ENCODE measurements at places on chromosomes 7 and 10.

DNA sequence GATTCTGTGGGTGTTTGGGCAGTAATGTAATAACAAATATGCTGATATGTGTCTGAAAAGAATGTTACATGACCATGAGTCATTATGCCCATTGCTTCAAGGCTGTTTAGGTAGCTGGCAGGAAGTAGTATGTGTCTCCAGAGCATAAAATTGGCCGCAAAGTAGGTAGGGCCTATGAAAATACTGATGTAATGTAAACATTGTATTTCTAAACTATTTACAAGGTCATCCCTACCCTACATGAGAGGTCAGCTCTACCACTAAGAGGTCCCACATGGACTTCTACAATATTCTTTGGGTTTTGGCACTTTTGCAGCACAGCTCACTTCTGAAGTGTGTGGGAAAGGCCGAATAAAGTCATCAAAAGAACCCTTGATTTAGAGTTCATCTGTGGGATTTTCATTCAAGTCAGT lies 301.9 kb downstream of the AHR start:
- DNase-seq = no peak

DNA sequence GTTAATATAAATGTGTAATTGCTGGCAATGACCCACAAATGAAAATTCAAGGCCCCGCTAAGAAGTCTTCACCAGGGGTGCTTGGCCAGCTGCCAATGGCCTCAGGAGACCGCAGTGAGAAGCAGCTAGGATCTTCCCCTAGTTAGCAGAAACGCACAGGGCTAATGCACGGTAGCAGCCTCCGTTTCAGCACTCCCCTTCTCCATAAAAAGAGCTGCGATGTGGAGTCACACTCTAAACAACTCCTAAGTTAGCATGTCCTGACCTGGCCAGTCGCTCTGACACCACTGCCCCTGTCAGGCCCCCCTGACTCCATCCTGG lies 139.0 kb downstream of the SEPTIN14 start:
- no peak for DNase-seq

DNA sequence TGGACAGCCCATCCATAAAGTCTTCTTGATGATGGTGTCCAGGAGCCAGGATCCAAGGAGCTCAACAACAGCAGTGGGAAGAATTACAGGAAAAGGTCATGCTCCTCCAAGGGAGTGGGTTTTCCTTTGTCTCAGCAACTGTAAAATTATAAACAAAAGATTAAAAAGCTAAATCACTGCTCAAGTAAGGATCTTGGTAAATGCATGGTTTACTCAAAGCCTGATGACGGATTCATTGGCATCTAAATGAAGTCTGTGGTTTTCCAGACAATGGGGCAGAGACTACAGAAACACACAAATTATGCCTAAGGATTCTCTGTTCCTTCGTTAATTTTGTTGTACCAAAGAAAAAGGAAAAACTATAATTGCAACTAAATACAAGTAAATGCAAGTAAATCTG lies 36.4 kb upstream of the DLX6 start:
- no peak for DNase-seq

- DNase-seq = no peak
Observed at GRCh38 chr10:111137587-111137986, 60.8 kb downstream of the ADRA2A start.

- no peak for DNase-seq
Observed at GRCh38 chr7:151825721-151826120, 51.2 kb downstream of the PRKAG2 start.

- no peak for DNase-seq
Observed at GRCh38 chr7:29946428-29947186, 43.0 kb downstream of the SCRN1 start.

GRCh38 chr10:124486635-124487034 lies 25.0 kb downstream of the LHPP start:
- no peak for DNase-seq

DNA sequence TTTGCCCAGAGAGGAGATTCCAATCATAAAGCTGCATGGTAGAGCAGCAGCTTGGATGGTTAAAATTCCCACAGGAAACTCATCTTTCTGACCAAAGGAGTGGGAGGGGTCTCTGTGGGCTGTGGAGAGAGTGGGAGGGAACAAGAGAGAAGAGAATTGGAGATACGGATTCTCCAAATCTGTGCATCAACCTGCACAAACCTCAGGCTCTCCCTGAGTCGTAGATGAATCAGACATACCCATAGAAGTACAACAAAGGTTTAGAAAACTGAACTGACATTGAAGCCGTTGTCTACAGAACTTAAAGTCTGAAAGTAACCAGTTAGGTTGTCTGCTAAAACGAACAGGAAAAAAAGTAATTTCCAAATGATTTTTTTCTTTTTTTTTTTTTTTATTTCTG lies 41.9 kb downstream of the CYCS start:
- DNase-seq = no peak

GRCh38 chr10:21199501-21199900 lies 302.4 kb upstream of the NEBL start:
- DNase-seq = no peak

GRCh38 chr10:80462981-80463741 lies 9.1 kb downstream of the TSPAN14 start:
- no peak for DNase-seq

DNA sequence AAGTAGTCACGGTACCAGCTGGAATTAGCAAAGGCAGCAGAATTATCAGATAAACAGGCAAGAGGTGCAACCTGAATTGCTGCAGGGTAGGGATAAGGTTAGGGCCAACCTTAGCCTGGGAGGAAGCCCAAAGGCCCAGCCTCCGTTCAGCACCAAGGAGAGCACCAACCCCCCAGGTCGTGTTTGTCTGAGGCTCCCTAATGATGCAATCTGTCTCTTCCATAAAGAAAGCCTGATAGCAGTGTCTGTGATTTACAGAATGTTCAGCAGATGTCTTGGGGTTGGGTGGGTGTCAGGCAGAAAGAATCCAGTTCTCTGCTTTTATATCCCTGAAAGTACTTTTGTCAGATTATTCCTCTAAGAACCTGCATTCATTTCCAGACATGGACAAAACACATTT lies 328.4 kb upstream of the AOAH start:
- DNase-seq = no peak

DNA sequence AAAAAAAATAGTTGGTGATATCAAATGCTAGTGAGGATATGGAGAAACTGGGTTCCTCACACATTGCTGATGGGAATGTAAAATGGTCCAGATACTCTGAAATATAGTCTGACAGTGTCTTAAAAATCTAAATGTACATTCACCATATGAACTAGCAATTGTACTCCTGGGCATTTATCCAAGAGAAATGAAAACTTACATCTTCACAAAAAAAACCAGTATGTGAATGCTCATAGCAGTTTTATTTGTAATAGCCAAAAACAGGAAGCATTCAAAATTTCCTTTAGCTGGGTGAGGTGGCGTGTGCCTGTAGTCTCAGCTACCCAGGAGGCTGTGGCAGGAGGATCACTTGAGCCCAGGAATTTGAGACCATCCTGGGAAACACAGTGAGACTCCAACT lies 2.1 kb upstream of the SSC4D start:
- DNase-seq = no peak

GRCh38 chr7:83677180-83677866 lies 28.4 kb upstream of the SEMA3E start:
- DNase-seq = no peak

DNA sequence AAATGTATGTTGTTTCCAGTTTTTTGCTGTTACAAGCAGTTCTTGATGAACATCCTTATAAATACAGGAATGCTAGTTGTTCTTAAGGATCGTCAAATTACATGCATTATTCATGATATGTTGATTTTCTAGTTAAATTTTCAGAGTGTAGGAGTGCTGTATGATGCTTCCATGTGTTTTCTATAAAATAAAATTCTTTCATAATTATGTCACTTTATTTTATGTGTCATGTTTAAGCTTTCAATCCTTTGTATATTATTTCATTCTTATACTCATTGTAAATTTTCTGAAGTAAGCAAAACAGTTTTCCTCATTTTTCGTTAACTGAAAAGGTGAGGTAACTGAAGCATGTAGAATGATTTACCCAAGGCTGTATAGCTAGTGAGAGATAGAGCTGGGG lies 16.8 kb upstream of the MYPN start:
- no peak for DNase-seq

DNA sequence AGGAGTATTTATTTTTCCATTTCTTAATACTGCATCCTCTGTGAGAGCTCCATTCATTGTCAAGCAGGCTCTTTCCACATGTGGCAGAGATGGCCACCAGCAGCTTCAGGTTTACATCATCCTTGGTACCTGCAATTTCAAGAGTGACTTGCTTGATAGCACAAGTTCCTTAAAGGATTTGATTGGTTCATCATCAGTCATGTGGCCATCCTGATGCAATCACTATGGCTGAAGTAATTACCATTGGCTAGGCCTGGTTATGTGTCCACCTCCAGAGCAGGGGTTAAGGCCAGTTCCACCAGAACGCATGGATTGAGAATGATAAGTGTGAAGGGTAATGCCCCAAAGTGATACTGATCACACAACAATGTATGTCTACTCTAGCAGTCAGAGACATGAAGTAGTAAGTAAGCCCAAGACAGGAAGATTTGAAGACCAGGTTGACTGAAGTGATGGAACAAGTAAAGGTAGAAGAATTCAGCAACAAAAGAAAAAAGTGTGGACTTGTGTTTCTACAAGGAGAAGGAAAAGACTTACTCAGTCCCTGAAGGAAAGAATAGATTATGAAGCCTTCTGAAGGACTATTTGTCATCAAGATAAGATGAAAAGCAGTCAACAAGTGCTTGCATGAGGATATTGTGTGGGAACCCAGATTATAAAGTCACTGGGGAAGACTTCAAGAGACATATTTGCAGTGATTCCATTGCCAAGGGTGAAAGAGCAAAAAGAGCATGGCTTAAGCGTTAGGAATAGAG lies 26.4 kb upstream of the PRKAR2B start:
- DNase-seq = no peak

DNA sequence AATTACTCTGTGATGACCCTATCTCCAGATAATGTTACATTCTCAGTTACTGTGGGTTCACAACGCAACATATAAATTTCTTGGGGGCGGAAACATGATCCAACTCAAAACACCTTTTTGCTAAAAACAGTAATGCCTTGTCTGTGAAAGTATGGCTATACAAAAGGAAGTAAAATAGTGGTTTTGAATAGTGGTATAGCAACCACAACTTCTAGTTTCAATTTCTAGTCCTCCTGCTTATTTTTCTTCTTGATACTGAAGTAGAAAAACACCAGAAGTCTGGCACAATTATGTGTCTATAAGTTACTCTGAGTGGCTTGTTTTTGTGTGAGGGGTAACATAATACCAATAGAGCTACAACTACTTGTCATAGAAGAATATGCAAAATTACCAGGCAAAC lies 21.5 kb upstream of the ZNF800 start:
- DNase-seq = no peak

GRCh38 chr10:110057456-110057855 lies 49.7 kb downstream of the ADD3 start:
- DNase-seq = no peak

- DNase-seq = no peak
Observed at GRCh38 chr7:768881-769504, 41.9 kb upstream of the PRKAR1B start.

DNA sequence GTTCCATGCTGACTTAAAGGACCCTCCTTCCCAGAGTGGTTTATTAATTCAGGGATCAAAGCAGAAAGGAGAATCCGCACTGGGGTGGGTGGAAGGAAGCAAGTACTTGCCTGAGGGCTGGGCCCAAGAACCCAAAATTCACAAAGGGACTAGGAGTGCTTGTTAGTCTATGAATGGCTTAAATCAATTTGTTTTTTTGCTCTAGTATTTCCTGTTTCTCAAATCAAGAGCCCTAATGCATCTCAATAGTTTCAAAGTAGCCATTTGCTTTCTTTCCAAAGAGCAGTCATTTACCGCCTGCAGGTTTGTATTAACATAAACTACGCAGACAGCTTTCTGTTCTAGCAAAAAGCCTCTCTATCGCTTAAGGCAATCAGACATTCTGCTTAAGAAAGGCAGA lies 44.2 kb upstream of the SLC35G1 start:
- no peak for DNase-seq

DNA sequence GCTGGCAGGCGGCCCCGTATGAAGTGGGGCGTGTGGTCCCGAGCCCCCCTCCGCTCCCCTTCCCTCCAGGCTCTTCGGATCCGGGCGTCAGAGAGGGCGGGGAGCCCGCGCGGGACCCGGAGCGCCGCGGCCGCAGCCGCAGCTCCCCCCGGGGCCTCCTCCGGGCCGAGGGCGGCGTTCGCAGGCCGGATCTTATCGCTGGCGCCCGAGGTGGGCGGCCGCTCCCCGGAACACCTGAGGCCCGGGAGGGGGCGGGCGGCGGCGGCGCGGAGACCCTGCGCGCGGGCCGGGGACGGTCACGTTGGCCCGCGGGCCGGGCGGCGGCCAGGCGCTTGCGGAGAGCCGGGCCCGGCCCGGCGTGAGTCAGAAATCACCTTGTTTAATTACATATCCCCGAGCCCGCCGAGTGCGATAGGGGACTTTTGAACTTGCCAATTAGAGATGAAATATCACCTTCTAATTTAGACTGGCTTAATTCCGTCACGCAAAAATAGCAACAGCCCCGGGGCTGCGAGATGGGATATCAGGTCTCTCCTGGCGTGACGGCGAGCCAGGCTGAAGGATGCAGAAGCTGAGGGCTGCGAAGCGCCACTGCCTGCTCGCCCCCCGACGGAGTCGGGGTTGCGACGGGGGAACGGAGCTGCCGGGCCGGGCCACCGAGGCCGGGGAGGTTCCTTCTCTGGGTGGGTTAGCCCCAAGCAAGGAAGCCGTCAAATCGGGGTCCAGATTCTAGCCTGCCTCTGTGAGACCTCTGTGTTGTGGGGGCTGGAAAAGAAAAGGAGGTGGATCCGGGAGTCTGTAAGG lies 43.4 kb downstream of the LDB3 start:
- peak; percentile 10 for DNase-seq

GRCh38 chr10:22606164-22606614 lies 108.2 kb downstream of the PIP4K2A start:
- DNase-seq = no peak

DNA sequence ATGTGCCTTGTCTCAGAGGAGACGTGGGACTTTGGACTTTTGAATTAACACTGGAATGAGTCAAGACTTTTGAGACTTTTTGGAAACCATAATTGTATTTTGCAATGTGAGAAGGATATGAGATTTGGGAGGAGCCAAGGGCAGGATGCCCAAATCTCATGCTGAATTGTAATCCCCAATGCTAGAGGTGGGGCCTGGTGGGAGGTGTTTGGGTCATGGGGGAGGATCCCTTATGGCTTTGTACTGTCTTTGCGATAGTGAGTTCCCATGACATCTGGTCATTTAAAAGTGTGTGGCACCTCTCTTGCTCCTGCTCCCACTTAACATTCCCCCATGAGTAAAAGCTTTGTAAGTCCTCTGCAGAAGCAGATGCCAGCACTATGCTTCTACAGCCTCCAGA lies 39.2 kb downstream of the DNAJC9 start:
- no peak for DNase-seq

- DNase-seq = no peak
Observed at GRCh38 chr10:112855134-112855533, 94.9 kb upstream of the TCF7L2 start.
